ENCODE measurements at places on chromosomes 7 and 10. TPM values are rescaled to one million over a fixed set of nuclear protein-coding genes. Genes with fewer than 3 reads are reported as not detected.

Gene IGF2BP3
- 25.1 TPM for total RNA-seq

Gene AOAH
- total RNA-seq, result 0.13 TPM

Gene CD36
- total RNA-seq, result 0.21 TPM

Gene MBL2
- total RNA-seq, result not detected

Gene PILRA
- total RNA-seq, result 3.4 TPM

Gene CDHR3
- total RNA-seq, result 5.2 TPM

Gene NANOS1
- total RNA-seq, result 2.8 TPM

Gene SPDYE2B
- total RNA-seq, result not detected

Gene EGR2
- total RNA-seq, result 0.86 TPM

Gene FRMD4A
- total RNA-seq, result 4.9 TPM

Gene GJD4
- not detected for total RNA-seq

Gene EEPD1
- total RNA-seq, result 47.4 TPM

Gene LIPK
- not detected for total RNA-seq

Gene FAM25C
- total RNA-seq, result 2.0 TPM

Data from A549 treated with DMSO at 1 μM for 4 hours (cell line).